ENCODE measurements at places on chromosomes 1 and 21.

DNA sequence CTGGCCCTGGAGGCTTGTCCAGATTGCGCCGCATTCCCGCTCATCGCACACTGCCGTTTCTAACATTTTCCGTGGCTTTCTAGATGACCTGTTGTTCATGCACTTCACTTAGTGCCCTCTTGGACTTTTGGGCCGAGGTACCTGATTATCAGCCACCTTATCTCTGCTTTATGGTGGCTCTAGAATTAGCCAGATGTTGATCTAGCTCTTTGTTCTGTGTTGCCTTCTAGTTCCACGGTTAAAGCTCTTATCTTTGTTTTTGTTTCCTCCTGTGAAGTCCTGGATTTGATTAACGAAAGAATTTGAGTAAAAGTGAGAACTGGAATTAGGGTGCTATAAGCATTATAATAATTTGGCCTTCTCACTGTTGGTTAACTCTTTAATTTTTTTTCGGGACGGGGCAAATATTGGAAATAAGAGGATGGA is 945 bp downstream of the RNPEP start:
- DNase-seq: no peak

DNA sequence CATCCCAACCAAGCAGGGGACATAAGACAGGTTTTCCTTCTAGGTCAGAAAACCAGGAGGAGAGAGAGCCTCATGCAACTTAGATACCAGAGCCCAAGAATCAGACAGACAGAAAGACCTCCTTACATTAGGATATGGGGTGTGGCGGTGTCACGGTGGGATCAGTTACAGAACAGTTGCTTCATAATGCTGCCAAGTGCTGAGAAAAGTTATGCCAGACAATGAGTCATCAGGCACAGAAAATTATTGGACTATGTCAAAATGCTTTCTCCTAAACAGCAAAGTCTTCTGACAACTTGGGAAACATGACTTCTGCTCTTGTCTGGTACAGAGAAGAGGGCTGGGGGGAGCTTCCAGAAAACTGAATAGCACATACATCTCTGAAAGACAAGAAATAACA is 1120.2 kb upstream of the TMPRSS15 start:
- no peak for DNase-seq

DNA sequence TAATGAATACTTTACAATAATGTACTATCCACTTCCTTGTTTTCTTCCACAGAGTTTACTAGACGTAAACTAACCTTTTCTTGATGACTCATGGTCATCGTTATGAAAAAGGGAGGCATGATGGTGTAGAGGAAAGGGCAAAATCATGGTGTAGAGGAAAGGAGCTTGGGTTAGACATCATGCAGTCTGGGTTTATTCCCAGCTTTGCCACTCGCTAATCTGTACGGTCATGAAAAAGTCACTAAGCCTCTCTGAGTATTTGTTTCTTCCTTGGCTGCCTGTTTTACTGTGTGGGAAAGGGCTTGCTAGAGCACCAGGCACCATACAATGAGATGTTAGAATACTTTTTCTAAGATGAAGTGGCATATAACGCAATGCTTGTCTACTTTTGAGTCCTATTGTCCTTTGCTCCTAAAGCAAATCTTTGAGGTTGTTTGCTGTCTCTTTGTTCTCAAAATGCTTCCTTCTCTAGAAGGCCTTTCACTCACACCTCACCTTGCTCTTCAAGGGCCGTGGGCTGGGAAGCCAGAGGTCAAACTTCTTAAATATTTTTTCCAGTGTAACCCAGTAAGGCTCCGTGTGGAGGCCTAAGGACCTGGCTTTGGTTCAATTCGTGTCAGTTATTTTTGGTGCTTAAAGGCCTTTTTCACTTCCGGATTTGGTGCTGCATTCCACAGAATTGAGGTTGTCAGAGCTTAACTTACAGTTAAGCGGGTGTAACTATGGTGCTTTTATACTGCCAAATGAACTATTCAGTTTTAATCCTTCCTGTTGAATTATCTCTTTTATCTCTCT is 9.9 kb upstream of the ETV3 start:
- DNase-seq: no peak

GRCh38 chr1:167126811-167127210 is 32.9 kb downstream of the STYXL2 start:
- no peak for DNase-seq

DNA sequence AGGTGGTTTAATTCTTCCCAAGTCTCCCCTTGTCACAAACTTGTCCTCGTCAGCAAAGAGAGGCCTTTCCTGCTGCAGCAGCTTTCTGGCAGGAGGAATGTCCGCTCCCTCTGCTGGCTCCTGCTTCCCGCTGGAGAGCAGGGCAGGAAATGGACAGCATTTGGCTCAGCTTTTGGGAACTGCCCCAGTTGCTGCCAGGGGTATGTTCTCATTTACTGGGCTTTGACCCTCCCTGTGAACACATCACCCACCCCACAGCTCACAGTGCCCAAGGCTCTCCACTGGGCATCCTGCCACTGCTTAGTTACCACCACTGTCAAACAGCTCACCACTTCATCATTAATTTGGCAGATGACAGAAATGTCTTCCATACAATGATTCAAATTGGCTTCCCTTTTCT is 75.4 kb downstream of the MRPL37 start:
- DNase-seq: no peak

DNA sequence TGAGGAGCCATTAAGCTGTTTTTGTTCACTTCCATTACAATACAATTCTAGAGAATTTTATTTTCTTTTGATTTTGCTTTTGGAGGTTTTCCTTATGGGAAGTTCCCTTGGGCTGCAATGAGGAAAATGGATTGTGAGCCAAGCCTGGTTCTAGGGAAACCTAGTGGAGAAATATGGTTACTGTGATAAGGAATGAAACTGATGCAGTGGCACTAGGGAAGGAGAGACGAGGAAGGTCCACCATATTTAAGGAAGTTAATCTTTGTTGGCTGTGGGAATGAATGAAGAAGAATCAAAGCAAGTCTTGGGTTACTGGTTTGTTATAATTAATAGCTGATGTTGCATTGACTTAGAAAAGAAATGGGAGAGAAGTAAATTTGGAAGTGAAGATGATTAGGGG is 28.4 kb downstream of the CHML start:
- DNase-seq: no peak

Data from stimulated activated naive CD8-positive, alpha-beta T cell treated with anti-CD3 and anti-CD28 coated beads, Interleukin-15, Interleukin-2, amounts not matched to agents 100 U/mL and 50 U/mL, for 24 hours (primary cell).